ENCODE measurements at places on chromosomes 13 and 19.

DNA sequence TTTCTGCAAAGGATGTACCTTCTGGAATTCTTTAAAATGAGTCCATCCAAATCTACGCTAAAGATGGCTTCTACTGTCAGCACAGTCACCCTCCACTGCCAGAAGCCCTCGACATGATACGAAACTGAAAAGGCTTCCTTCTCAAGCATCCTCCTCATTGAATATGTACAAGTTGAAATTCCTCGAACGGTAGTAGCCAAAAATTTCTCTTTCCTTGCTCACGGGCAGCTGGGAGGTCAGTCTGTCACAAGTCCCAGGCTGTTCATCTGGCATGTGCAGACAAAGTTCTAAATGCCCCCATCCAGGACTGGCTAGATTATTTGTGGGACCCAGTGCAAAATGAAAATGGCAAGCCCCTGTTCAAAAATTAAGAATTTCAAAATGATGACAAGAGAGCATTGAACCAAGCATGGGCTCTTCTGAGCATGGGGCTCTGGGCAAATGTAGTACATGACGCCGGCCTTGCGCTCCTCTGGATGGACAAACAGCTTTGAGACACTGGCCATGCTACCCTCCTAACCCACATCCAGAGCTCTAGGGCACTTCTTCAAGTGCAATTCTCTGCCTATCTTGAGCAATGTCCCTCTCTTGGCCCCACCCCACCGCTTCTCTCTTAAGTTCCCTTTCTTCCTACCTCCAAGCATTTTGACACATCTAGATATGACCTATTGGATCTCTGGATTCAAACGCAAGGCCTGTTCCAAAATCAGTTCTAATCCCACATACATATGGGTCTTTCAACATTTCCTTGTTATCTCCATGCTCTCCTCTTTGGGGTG, 78.9 kb upstream of the FLT1 start:
- no peak for DNase-seq

DNA sequence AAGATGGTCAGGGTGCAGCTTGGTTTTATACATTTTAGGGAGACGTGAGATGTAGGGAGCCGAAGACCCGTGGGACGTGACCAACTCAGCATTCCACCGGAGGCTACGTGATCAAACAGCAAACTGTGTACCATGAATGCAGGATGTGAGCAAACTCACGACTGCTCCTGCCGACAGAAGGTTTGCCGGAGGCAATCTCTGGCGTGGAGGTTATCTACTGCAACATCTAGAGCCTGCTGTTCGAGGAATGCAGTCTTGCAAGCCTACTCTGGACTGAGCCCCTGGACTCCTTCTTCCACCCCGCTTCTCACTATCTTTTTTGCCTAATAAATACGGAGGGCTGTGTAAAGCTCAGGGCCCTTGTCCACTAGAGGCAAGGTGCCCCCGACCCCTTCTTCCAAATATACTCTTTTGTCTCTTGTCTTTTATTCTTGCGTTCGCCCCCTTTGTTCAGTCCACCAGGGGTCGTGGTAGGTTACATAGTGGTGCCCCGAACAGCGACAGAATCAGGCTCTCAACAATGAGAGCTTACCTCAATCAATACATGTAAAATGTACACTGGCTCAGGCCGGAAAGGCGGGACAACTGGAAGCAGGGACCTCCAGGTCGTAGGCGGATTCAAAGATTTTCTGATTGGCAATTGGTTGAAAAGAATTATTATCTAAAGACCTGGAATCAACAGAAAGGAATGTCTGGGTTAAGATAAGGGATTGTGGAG, 8.9 kb upstream of the OR1I1 start:
- peak; percentile 64 for DNase-seq

DNA sequence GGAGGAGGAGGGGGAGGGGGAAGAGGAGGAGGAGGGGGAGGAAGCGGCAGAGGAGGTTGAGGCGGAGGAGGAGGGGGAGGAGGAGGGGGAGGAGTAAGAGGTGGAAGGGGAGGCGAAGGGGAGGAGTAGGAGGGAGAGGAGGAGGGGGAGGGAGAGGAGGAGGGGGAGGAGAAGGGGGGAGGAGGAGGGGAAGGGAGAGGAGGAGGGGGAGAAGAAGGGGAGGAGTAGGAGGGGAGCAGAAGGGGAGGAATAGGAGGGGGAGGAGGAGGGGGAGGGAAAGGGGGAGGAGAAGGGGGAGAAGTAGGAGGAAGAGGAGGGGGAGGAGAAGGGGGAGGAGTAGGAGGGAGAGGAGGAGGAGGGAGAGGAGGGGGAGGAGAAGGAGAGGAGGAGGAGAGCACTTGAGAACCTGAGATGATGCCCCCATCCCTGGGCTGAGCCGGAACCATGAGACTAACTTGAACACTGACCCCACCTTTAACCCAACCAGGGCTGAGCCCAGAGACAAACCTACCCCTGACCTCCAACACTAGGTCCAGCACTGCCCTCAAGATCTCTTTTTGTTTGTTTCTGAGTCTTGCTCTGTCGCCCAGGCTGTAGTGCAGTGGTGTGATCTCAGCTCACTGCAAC, 12.6 kb downstream of the ABCA7 start:
- DNase-seq, result no peak

GRCh38 chr13:31880851-31881494, 141.6 kb downstream of the RXFP2 start:
- peak; percentile 55 for DNase-seq

DNA sequence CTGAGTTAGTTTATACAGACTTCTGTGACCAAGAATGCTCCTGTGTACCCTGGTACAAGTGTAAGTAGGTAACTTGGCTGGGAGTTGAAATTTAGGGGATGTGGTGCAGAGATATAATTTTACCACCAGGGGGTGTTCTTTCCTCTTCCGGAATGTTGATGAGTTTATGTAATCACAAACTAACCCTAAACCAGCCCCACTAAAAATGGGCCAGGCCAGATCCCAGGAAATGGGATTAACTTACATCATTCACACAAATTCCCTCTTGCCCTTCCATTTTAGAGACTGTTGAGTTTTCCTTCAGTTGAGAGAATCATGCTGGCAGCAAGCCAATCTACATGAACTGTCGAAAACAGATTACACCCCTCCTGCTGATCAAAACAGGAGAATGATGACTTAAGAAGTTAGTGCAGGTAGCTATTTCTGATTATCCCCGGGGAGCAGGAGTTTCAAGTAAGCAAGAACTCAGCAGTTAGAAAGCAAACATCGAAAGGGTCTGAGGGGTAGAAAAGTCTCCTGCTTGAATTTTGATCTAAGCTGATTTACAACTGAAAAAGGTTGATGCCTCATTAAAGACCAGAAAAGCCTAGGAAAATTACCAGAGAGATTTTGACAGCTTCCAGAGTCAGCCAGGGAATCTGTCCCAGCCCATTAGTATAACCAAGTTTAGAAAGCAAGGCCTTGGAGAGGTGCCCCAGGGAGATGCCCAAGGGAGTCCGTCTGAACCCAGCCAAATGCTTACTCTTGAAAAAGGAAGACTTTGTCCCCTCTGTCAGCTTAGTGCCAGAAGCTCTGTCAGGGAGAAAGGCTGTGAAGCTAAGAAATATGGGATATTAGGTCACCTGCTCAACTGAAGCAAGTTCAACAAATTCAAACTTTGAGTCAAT, 32.3 kb upstream of the MED4 start:
- peak; percentile 63 for DNase-seq

DNA sequence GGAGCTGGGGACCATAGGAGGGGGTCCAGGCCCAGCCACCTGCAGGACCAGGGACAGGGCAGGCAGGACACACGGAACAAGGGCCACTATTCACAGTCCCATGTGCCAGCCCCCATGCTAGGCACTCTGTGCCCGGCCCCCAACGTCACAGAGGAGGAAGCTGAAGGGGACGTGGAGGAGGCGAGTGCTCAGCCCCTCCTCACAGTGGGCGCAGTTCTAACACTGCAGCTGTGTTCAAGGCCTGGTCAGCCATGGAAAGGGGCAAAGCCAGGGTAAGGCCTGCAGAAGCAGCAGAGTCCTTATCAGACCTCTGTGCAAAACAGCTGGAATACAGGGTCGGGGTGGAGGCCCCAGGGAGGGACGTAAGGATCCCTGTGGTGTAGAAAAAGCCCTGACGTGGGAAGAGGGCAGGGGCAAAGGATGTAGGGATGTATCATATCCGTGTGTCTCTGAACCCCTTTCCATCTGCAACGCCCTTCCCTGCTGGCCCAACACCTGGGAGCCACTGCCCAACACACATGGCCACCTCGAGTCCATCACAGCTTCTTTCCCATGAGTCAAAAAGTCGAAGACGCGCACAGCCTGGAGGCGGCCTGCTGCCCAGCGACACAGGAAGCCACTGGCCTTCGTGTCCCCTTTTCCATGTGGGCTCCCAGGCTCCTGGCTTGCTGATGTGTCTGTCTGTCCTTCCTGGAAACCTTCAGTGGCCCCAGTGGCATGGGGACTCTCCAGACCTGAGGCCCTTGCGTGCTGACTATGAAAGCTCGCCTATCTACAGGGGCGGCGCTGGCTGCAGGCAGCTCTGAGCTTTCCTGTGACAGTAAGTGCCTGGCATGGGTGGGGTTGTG, 28.0 kb downstream of the SH3GL1 start:
- no peak for DNase-seq

Measured in M059J (cell line).